ENCODE measurements at places on chromosomes 12 and 14. TPM values are rescaled to one million over a fixed set of nuclear protein-coding genes. Genes with fewer than 3 reads are reported as not detected.

Gene ASCL1
- total RNA-seq: not detected

Gene TNS2
- 2.8 TPM for total RNA-seq

- DNase-seq: no peak
Measured at GRCh38 chr14:104011824-104012517, 69.6 kb upstream of the RD3L start.

DNA sequence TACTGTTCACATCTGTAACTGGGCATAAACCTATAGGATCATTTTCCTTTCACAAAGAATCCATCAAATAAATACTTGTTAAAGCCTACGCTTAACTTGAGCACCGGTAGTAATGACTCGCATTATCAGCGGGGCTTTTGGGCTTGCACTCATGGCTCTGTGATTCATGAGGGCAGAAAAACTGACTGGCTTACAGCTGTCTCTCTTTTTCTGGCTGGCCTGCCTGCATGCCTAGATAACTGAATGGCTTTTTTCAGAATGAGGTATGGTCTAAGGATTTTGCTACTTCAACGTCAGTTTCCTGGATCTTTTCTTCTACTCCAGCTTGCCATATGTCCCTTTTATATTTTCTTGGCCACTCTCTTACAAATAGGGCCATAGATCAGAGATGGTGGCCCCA is 531.1 kb downstream of the NRXN3 start:
- DNase-seq: no peak

- no peak for DNase-seq
Measured at GRCh38 chr12:11881835-11882234, 188.9 kb upstream of the BCL2L14 start.

DNA sequence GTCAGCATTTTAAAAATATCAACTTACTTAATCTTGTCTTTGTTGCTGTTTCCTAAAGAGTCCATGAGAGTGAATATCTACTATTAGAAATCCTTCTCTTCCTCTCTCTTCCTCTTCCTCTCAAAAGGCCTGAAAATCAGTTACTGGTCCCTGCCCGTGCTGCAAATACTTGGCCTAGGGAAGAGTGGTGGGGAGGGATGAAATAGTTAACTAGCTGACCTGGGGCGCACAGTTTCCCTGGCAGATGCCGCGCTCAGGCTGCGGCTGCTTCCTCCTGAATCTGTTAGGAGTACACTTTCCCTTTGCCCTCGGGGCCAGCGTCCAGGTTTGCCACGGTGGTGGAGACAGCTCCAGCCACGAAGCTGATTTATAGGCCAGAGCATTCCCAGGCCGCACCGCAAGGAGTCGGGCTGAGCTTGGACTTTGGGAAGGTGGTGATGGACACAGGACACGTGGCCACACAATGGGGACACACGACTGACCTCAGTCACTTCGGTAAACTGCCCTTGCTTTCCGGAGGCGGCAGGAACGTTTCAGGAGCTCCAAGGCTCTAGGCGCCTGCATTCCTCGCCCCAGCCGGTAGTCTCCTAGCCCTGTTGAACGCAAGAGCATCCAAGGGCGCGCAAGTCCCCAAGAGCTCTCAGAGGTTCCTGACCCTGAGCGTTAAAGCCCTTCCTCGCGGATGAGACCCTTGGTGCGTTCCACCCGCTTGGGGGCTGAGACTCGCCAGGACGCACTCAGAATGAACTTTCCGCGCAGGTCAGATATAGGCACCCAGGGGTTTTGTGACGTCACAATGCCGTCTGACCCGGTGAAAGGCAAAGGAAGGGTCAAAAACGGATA is 7.1 kb upstream of the ASCL1 start:
- DNase-seq: no peak

GRCh38 chr14:68622856-68623255 is 170.0 kb downstream of the ZFP36L1 start:
- DNase-seq: no peak

- DNase-seq: no peak
Measured at GRCh38 chr12:16350682-16351081, 3.2 kb downstream of the MGST1 start.

- DNase-seq: no peak
Measured at GRCh38 chr12:11965258-11965910, 105.4 kb upstream of the BCL2L14 start.

DNA sequence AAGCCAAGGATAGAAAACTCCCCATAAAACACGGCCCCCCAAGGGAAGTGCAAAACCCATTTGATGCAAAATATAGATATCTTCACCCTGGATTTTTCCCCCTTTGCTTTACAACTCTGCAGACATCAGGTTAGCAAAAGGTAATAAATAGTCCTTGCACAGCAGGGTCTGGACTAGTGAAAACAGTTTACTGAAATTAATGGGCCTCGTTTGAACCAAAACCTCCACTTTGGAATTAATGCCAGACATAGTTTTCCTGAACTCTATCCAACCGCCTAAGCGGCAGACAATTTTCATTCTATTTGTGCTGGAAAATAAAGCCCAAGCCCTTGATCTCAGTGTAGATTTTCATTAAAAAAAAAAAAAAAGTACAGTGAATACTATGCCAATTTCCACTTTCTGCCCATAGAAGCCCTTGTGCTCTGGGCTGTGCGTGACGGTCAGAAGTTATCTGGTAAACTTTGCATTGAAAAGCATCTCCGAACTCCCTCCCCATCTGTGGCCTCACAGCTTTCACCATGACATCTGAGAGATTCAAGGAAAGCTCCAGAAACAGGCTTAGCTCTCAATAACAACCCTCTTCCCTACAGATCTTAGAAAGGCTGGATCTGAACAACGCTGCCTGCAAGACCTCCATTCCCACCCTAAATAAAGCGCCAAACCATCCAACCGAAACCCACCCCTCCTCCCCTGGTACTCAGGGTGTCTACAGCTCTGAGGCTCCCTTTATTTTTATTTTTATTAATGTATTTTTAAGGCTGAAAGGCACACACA is 11.0 kb upstream of the IRF2BPL start:
- DNase-seq: no peak

DNA sequence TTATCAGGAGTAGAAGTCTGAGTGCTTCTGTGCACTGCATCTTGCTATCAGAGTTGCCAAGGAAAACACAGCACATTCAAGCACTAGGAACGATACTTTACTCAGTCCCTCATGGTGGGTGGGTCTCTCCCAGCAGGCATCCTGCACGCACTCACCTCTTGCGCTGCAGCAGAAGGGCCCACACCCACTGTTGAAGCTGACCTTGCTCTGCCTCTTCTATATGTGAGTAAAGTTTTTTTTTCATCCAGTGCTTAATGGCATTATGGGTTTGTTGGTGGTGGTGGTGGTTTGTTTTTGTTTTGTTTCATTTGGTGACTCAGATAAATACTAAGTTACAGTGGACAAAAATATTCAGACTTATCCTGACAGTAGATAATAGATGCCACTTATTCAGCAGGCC is 348.5 kb downstream of the EGLN3 start:
- DNase-seq: no peak

GRCh38 chr12:95257541-95257940 is 39.9 kb downstream of the VEZT start:
- no peak for DNase-seq

DNA sequence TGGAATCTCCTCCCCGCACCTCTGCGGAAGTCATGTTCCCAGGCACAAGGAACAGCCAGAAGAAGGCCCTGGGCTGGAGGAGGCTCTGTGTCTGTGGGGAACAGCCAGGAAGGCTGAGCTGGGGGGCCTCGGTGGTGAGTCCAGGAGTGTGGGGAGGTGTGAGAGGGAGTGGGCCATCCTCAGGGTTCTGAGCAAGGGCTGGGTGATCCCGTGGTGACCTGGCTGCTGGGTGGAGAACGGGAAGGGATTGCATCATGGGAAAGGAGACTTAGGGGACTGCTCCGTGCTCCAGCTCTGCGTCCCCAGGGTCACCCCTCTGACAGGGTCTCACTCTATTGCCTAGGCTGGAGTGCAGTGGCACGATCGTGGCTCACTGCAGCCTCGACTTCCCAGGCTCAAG is 13.8 kb downstream of the AACS start:
- no peak for DNase-seq

- no peak for DNase-seq
Measured at GRCh38 chr14:34937876-34938275, 44.9 kb upstream of the SRP54 start.

DNA sequence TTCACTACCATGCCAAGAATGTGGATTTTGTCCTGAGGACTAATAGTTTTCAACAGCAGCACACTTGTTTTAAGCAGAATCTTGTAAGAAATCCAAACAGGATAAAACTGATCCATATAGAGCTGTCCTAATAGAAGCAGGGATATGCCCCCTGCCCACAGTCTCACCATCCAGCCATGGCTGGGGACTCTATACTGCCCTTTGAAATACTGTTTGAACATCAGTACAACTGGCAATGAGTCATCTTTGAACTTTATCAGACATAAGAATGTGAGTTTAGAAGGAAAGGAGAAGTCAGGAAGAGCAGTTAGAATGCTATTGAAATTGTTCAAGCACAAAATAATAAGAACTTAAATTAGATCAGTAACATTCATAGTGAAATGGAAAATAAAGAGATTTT is 3.8 kb upstream of the C12orf42 start:
- DNase-seq: no peak

DNA sequence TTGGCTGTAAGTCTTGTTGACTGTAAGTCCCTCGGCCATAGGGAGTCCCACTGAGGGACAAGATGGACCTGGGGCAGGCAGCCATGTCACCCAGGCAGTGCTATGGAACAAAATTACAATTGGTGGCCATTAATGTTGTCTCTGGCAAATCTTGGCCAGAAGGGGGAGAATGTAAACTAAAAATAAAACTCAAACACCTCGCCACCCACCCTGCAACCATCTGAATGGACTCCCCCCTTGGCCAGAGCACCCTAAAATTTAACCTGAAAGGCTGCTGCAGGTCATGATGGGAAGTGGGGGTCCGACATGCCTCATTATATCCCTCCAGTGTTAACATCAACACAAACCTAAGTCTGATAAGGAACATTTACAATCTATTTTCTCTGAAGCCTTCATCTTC is 8.2 kb downstream of the SLC22A17 start:
- no peak for DNase-seq

All from T-cell (primary cell).